NCI-H1436 (cell line): ENCODE measurements at places on chromosomes 3 and 15.

DNA sequence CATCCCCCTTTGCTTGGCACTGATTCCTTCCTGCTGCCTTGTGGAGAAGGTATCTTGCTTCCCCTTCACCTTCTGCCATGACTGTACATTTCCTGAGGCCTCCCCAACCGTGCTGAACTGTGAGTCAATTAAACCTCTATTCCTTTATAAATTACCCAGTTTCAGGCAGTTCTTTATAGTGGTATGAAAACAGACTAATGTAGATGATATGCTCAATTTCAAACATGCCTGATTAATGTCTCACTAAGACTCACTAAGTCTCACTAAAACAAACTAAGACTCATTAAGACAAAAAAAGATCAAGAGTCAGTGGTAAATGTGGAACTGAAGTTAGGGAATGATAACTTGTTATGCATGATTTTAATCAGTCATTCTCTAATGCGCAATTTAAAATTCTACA, 606.6 kb downstream of the RBMS3 start:
- DNase-seq, result no peak

DNA sequence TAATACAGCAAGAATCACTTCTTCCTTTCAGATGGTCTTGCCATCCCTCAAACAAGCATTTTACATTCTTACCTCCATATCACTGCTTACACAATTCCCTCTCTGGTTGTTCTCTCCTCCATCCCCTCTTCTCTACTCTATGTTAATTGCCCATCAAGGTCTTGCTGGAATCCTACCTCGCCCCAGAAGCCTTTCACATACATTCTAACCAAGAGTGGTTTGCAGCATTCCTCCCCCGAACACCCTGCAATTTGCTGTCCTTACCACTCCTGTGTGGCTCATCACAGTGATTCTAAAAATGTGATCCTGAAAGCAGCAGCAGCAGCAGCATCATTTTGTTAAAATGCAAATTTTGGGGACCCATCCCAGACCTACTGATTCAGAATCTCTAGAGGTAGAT, 30.6 kb downstream of the TNIK start:
- DNase-seq, result no peak

GRCh38 chr3:16249336-16249735, 15.4 kb downstream of the DPH3 start:
- no peak for DNase-seq

DNA sequence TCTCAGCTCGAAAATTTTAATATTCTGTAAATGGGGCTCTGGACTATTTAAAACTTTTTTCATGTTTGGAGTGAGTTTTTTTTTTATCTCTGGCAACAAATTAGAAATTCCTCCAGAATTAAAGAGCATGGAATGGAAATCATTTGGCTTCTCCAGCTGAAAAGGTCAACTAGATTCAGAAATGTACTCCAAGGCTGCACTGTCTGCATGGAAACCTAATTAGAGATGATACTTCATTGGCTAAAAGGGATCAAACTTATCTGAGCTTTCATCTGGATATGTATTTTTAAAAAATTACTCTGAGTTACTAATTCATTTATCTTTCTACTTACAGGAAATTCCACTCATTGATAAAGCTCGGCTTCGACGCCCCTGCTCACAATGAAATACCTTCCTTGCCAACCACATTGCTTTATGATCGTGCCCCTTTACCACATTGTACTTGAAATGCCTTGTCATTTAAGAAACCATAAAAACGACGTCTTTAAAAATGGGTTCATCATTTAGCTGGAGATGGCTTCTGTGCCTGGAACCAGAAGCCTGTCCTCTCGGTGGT, 285.5 kb upstream of the ICE2 start:
- DNase-seq, result no peak

GRCh38 chr15:40349163-40349562, 1.7 kb upstream of the PHGR1 start:
- no peak for DNase-seq
